ENCODE measurements at places on chromosomes 6 and 20.

- no peak for DNase-seq
Measured at GRCh38 chr6:46370622-46371021, 120.6 kb downstream of the RCAN2 start.

DNA sequence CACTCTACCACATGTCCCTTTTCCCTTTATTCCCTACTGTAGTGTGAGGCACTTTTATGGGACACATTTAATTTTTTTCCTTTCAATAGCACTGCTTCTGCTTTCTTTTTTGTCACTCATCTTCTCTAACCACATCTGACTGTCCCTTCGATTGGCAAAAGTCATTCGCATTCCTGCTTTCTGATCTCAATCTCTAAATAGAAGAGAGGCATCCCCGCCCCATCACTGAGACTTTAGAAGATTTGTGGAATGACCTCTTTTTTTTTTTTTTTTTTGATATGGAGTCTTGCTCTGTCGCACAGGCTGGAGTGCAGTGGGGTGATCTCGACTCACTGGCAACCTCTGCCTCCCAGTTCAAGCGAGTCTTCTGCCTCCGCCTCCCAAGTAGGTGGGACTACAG is 9.1 kb downstream of the ZNF292 start:
- DNase-seq, result no peak

DNA sequence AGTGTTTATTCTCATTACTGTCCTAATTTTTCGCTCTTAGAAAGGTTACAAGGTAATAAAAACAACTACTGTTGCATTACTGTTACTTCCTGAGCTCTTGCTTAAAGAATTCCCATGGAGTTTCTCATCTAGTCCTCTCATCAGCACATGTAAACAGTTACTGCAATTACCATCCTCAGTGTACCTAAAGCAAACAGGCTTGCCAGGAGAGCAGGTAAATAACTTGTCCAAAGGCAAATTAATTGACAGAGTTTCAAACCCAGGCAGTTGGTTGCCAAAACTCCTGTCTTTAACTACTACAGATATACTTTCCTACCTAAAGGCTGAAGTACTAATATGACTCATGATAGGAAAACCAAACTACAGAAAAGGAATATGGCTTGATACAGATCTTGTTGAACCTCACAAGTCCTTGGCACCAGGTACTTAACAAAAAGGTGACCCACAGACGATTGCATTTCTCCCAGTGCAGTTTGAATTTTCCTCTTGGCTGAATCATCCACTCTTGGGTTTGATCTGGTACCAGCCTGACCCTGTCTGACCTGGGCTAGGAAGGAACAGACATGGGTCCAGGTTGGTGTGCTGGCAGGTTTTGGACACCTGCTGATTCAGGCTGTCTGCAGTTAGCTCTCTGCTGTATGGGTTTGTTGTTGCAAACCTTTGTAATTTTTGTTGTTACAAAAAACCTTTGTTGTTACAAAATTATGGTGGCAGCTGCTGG is 153.0 kb downstream of the CFAP61 start:
- peak; percentile 37 for DNase-seq

DNA sequence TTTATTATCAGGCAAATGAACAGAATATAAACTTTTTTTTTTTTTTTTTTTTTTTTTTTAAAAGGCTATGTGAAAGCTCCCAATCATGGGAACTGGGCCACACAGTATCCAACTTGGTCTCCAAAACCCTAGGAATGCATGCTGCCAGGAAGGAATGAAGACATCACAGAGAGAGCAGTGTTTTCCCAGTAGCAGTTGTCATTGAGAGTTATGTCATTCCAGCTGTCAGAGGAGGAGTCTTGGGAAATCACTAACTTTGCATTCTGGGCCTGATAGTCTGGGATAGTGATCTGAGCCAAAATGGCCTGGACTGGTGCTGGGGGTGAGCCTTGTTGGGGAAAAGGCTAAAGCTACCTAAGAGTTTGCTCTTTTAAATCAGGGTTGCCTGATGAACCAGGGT is 231.3 kb upstream of the MAP3K7 start:
- no peak for DNase-seq

DNA sequence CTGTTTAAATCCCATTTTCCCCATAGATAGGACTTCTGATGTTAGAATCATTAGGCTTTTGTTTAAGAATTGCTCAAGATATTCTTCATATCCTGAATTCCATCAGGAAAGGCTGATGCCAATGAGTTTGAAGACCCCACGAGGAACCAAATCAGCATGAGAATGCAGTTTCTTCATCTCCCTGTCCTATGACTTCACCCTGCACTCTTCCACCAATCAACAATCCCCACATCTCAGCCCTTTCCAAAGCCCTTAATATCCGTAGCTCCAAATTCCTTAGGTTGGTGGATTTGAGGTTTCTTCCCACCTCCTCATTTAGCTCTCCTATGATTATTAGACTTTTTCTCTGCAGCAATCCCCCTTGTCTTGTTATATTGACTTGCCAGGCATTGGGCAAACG is 88.3 kb upstream of the PRND start:
- DNase-seq, result no peak

DNA sequence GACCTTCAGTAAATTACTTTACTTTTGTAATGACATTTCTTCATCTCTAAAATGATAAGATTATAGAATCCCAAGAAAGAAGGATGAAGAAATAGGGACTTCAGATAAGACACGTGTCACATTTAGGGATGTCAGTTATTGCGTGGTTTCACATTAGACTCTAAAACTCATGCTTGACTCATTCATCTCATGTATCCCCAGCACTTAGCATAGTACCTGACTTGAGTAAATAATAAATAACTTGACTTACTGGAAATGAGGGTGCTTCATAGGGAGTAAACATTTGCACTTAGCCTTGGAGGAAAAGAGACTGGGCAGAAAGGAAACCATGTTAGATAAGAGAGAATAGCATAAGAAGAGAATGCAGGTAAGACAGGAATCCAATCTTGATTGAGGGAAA is 37.2 kb downstream of the VTA1 start:
- no peak for DNase-seq

DNA sequence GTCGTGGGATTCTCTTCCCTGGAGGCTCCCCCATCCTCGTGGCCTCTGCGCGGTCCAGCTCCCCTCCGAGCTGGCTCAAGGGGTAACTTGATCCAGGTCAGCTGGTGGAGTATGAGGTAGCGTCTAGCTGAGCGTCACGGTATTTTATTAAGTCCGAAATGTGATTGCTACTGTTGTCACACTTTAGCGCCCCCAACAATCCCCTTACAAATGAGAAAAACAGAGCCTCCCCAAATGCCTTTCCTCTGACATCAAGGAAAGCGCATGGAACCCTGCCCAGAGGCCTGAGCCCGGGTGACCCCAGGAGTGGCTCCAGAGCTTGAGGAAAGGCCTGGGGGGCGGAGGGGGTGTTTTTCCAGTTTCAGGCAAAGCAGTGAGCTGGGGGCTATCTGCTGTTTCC is 192.4 kb downstream of the ZMYND8 start:
- DNase-seq, result no peak

DNA sequence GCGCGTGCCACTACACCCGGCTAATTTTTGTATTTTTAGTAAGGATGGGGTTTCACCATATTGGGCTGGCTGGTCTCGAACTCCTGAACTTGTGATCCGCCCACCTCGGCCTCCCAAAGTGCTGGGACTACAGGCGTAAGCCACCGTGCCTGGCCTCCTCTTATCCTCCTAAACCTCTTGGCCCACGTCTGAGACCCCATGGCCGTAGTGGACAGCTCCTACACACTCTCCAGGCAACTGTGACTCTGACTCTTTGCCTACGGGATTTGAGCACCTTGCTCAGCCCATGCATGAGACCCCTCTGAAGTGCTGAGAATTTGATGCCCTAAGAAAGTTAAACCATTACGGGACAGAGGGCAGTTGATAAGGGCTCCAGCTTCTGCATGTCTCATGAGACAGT is 25.0 kb downstream of the PERP start:
- DNase-seq, result no peak

GRCh38 chr6:153047386-153047785 is 44.9 kb upstream of the MTRF1L start:
- no peak for DNase-seq

- no peak for DNase-seq
Measured at GRCh38 chr6:153023977-153024708, 21.6 kb upstream of the MTRF1L start.

GRCh38 chr6:110999634-111000270 is 17.9 kb downstream of the RPF2 start:
- no peak for DNase-seq

- DNase-seq, result no peak
Measured at GRCh38 chr6:40937491-40937890, 101.5 kb downstream of the UNC5CL start.

GRCh38 chr20:61954276-61955021 is 111.2 kb downstream of the TAF4 start:
- no peak for DNase-seq

DNA sequence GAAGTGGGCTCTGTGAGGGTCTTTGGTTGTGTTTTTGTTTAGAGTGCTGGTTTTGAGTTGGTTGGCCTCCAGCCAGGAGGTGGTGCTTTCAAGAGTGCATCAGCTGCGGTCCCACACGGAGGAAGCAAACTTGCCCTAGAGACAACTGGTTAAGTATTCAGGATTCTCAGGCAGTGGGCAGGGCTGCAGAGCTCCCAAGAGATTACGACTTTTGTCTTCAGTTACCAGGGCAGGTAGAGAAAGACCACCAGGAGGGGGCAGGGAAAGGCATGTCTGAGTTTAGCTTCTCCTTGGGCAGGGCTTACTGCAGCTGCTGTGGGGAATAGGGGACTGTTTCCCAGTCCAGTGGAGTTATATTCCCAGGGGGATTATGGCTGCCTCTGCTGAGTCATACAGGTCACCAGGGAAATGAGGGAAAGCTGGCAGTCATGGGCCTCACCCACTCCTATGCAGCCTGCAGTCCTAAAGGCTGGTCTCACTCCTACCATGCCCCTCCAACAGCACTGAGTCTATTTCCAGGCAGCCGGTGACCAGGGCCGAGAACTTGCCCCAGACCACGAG is 64.3 kb downstream of the TTI1 start:
- no peak for DNase-seq

- no peak for DNase-seq
Measured at GRCh38 chr20:61757-62156, 25.7 kb upstream of the DEFB125 start.

GRCh38 chr6:48377115-48377514 is 266.1 kb upstream of the PTCHD4 start:
- no peak for DNase-seq

DNA sequence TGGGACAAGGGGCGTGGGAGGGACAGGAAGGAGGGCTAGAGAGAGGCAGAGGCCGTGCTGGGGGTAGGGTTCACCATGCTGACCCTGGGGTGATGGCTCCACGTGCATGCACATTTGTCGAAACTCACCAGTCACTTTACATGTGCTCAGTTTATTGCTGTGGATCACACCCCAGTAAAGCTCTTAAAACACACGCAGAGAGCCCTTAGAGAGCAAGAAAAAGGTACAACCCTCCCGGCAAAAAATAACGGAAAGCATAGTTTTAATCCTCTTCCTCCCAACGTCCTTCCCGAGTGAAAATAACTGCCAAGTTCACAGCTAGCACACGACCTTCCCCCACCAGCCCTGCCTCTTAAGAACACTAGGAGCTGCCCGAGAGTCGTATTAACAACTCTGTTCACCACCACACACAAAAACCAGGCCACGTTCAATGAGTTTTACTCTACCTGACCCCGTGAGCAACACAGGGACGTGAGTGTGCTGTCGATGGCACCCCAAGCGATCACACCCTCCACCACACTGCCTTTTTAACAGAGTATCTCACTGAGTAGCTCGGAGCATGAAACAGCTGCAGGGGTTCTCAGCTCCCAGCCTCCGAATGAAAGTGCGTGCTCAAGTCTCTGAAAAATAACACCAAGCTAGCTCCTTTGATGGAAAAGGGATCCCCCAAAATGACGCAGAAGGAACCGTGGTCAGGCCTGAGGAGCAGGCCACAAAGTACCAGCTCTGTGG is 39.7 kb downstream of the TAF4 start:
- DNase-seq, result no peak

GRCh38 chr20:23167431-23167830 is 81.3 kb upstream of the CD93 start:
- DNase-seq, result no peak

DNA sequence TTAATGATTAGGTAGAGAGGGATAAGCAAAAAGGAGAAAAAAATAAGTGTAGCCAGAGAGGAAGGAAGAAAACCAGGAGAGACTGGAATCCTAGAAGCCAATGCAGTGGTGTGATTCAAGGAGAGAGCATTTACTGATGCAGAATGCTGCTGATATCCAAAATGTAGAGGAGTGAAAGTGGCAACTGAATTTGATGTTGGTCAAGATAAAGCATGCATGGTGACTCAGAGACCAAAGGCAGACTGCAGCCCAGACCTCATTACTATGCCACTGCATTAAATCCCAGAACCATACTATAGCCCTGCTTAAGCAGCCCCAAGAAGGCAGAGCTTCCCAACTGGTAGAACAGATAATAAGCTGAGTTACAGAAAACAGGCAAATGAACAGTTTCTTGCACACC is 15.8 kb downstream of the KLHL32 start:
- no peak for DNase-seq

DNA sequence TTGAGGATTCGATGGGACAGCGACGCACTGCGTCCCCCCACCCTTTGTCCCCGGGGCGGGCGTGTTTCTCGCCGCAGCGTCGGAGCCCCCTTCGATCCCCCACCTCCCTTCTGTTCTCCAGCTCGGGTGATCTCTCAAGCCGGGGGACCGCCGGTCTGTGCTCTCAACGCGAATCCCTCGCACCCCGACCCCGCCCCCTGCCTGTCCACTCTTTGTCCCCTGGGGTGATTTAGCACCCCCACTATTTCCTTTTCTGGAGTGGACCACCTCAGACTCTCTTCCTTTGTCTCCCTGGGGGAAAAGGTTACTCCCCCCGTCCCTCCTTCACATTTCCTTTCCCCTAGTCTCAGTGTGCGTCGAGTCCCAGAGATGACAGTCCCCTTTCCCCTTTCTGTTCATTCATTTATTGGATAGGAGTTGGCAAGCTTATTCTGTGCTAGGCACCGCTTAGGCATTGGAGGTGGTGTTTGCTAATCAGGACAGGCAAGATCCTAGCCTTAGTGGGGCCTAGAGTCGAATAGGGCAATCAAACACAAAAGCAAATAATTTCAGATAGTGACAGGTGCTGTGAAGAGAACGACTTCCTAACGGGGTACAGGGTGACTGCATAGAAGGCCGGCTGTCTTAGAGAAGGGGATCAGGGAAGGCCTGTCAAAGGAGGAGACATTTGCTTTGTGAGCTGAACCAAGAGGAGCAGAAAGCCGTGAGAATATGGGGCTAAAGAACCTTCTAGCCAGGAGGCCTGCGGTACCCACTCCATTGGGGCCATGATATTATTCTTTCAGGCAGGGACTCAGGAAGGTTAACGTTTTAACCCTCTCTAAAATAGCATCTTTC is 741 bp downstream of the PTPN1 start:
- no peak for DNase-seq

DNA sequence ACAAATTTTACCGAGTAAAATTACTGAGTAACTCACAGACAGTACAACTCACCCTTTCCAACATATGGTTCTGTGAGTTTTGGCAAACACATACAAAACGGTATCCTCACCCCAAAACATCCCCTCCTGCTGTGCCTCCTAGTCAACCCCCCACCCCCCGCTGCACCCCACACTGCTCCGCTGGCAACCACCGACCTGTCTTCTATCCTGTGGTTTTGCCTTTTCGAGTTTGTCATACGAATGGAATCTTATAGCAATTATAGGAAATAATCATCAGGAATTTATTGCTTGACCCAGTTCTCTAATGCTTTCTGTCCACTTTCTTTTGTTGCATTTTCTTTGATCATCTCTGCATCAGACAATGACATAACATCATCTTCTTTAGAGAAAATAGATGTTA is 312.3 kb downstream of the KIF16B start:
- DNase-seq, result no peak

GRCh38 chr6:156269751-156270369 is 507.3 kb upstream of the ARID1B start:
- no peak for DNase-seq

GRCh38 chr6:33696548-33697518 is 14.7 kb downstream of the UQCC2 start:
- DNase-seq, result no peak
